OCI-LY7 (cell line): ENCODE measurements at places on chromosomes 3 and 15.

DNA sequence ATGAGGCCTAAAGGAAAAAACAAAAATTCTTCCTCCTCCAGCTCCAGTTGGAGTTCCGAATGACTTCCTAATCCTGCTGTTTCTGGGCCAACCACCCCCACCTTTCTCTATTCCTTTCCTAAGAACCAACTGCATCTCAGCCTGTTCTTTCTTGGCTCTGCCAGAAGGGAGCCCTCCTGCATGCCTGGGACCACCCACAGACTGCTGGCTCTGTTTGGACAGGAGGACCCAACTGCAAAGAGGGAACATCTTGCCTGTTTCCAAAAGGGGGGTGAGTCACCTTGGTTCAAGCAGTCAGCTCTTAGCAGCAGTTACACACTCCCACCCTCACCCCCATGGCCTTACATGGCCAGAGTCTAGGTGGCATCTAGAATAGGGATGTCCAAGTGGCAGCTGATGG, 116.0 kb upstream of the PRICKLE2 start:
- no peak for DNase-seq

DNA sequence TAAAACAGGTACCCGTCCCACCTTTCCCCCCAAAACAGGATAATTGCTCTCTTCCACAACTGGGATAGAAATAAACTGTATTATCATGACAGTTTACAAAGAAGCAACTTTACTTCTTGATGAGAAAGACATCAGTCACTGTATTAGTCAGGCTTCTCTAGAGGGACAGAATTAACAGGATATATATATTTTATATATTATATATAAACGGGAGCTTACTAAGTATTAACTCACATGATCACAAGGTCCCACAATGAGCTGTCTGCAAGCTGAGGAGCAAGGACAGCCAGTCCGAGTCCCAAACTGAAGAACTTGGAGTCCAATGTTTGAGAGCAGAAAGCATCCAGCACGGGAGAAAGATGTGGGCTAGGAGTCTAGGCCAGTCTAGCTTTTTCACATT, 18.4 kb upstream of the PLSCR4 start:
- no peak for DNase-seq

- DNase-seq = peak; percentile 5
These were observed 24.2 kb upstream of the CA12 start for GRCh38 chr15:63405683-63406390.

GRCh38 chr3:134428401-134428800, 54.2 kb upstream of the AMOTL2 start:
- DNase-seq = no peak

DNA sequence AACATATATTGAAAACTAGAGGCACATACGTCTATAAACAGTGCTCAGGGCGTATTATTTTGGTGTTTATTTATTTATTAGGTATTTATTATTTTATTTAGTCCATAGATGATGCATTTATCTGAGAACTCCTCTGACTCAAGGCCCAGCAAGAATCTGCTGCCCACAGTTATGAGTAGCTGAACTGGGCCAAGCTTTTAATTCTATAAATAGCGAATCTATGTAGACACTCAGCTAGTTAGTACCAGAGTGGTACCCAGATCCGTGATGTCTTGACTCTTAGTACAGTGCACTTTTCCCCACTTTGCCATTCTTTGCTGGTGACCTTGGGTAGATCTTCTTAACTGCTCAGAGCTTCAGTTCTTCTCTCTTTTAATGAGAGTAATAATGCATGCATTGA, 370.4 kb upstream of the TPRG1 start:
- no peak for DNase-seq

DNA sequence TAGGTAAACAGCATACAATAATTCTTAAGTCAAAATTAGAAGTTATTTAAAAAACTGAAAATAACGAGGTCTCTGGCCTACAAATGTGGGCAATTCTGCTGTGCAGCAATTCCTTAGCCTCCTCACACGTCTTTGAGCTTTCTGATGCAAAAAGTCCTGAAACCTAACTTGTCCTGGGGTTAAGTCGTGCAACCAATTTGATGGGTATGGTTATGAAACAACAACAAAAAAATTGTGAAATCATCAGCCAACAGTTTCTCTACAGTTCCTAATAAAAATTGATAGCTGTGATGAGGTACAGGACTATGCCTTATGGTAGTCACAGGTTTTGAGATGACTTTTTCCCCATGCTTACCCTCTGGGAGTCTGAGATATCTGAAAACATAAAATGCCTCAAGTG, 6.5 kb upstream of the GLB1 start:
- DNase-seq = no peak

GRCh38 chr3:119084371-119085069, 49.9 kb upstream of the IGSF11 start:
- DNase-seq = no peak

- no peak for DNase-seq
These were observed 48.0 kb downstream of the CTNNB1 start for GRCh38 chr3:41247055-41248004.

DNA sequence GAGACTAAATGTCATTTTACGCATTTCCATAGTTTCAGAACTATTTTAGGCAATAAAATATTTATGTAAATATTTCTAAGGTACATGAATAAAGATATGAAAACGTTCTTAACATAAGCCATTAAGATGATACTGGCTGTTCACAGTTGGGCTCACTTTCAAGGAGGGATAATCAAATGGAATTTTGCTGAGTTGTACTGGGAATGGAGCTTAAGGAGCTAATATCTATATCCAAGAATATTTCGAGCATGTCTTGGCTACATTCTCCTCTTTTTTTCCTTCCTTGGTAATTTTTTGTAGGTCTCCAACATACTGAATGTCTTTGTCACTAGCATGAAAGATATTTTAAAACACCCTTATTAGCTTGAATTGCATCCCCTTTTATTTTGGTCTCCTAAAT, 383.4 kb downstream of the RAP2B start:
- DNase-seq = no peak

GRCh38 chr3:149203758-149204157, 17.9 kb downstream of the CP start:
- peak; percentile 79 for DNase-seq

- DNase-seq = no peak
These were observed 67.7 kb downstream of the CLDN11 start for GRCh38 chr3:170486398-170486797.

- DNase-seq = no peak
These were observed 41.5 kb downstream of the CHD2 start for GRCh38 chr15:92941668-92942067.

GRCh38 chr3:194935632-194936470, 250.2 kb downstream of the FAM43A start:
- no peak for DNase-seq

GRCh38 chr3:14435175-14436014, 33.0 kb downstream of the SLC6A6 start:
- DNase-seq = no peak

GRCh38 chr3:29764603-29765254, 483.9 kb downstream of the RBMS3 start:
- DNase-seq = no peak

DNA sequence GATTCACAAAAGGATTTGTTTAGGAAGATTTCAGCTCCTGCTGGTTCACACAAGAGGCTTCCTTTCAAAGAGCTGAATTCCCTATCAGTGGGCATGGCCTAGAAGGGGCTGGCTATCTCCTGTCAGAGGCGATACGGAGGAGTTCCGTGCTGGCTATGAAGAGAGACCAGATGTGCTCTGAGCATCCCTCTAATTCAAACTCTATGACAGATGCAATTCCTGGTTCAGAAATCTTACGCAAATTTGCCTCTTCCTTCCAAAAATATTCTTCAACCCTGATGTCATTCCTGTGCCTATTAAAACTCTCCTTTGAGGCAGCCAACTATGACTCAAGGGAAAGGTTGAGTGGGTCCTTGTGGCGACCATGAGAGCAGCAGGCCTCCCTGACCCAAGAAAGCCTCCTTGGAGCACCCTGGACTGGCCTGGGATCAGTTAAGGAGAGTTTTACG, 139.3 kb upstream of the HES1 start:
- no peak for DNase-seq

DNA sequence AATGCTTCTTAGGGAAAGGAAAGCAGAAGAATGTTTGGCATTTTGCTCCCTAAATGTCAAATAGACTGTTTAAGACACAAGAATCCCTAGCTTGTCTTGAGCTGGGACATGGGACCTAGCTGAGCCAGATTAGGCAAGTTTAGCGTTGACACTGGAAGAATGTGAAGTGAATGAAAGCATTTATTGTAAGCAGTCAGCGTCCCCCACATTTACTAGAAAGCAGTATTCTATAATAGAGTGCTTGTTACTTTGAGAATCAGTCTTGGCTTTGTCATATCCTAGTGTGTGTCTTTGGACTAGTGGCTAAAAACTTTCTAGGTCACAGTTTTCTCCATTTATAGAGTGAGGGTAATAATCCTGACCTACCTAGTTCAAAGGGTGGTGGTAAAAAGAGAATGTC, 161.6 kb downstream of the ADAMTSL3 start:
- DNase-seq = no peak

- DNase-seq = no peak
These were observed 5.9 kb downstream of the EHD4 start for GRCh38 chr15:41966414-41966812.

GRCh38 chr3:89783341-89783927, 676.0 kb downstream of the EPHA3 start:
- DNase-seq = no peak

GRCh38 chr3:57654267-57654666, 38.6 kb downstream of the DENND6A start:
- DNase-seq = no peak

DNA sequence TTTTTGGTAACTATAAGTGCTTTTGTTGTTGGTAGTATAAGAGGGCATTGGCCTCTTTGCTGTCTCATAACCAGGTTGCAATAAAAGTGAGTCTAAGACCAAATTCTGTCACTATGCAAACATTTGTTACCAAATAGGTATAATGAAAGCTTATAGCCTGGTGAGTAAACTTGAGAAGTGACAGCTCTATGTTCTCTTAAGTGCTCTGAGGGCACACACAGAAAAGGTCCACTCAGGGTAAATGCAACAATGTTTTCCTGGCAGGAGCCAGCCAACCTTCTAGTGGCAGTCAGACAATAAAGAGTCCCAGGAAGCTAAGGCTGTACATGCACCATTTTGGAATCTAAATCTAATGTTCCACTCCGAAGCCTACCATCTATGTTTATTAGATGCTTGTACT, 262.1 kb upstream of the TGFBR2 start:
- no peak for DNase-seq

- DNase-seq = no peak
These were observed 70.1 kb downstream of the UQCC5 start for GRCh38 chr3:52606373-52607085.

- no peak for DNase-seq
These were observed 33.8 kb upstream of the XIRP1 start for GRCh38 chr3:39226106-39226741.

DNA sequence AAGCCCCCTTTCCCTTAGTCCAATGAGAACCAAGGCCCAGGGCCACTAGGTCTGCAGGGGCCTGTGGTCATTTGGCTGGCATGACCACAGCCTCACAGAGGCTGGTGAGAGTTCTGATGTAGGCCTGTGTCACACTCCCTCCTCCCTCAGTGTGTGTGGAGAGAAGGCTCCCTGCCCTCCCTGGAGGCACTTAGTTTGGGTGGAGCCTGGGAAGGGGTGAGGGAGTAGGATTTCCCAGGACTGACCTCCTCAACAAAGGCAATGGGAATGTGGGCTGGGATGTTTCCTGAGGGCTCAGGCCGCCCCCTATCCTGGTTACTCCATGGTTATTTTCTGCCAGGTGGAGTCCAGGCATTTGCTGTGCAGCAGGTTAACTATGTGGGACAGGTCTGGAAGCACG, 7.6 kb downstream of the TEX264 start:
- no peak for DNase-seq

DNA sequence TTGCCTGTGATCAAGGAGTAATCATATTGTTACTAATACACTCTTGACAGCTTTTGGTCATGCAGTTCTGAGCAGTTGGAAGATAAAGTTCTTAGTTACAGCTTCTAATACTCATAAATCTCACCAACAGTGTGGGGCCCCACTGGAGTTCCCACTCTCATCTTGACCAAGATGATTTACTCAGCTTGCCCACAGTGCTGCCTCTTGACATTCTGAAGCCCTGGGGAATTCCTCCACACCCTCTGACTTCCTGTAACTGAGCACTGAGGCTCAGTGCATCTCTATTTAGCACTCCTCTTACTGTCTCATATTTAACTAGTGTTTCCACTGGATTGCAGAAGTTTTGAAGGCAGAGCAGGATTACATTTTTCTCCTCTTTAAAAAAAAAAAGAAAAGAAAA, 1.9 kb upstream of the ARL6IP5 start:
- DNase-seq = peak; percentile 85

GRCh38 chr3:77726517-77726916, 686.6 kb downstream of the ROBO2 start:
- no peak for DNase-seq

- DNase-seq = no peak
These were observed 322.6 kb upstream of the FRG2C start for GRCh38 chr3:75341324-75342067.

DNA sequence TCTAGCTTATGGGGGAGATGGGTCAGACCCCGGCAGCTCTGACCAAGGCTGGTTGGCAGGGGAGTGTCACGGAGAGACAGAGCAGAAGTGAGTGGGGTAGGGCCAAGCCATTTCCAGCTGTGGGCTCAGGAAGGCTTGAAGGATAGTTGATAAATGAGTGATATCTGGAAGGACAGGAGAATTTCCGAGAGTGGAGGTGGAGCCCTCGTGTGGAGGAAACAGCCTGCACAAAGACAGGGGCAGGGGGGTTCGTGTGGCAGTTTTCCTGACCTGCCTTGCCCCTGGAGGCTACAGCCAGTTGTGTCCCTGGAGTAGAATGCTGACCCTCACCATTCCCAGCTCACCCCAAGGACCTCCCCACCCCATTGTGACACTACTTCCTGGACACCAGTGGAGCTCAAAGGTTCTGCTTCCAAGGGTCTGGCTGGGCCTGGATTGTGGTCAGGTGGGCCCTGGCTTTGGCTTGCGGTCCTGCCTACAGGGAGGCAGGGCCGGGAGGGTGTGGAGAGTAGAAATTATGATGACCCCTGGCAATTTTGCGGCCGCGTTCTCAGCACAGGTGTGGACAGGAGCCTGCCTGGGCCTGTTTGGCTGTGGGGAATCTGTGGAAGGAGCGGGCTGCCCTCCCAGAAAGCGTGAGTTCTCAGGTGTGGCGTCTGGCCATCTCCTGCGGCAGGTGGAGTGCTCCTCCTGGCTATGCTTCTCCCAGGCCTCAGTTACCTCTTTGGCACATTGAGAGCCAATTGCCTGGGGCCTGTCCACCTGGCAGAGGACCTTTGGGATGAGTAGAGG, at the start of gene SLC22A14:
Gene SLC22A14 (plus strand): TSS at position 400 of the 792 bp plus-strand sequence. CDS start 23,733 bp downstream, outside the sequence.
- DNase-seq = no peak

DNA sequence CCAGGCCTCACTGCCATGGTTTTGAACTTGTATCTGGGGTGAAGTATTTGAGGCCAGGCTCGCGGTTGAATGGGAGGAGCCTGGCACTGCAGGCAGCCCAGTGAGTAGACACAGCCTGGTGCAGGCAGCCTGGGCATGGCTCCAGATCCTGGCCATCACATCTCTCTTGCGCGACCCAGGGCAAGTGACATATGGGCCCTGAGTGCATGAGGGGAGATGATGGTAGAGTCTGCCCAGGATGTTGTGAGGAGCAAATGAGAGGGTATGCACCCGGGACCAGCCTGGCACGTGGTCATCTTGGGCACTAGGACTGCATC, 103.5 kb downstream of the TBC1D2B start:
- no peak for DNase-seq
